ENCODE measurements at places on chromosomes 5 and 9.
A peak's percentile ranks its signal among the peaks of the same experiment; 100 is the strongest.

GRCh38 chr5:53262348-53262970 is 152.9 kb upstream of the MOCS2 start:
- no peak overlapping the region for H3K4me3 ChIP-seq
- no peak overlapping the region for H3K27ac ChIP-seq
- DNase-seq, result no peak
- no peaks in the 10 kb centered on the region for H3K36me3 ChIP-seq

GRCh38 chr5:124628721-124629596 is 117.5 kb downstream of the ZNF608 start:
- no peaks in the 10 kb centered on the region for H3K4me1 ChIP-seq
- DNase-seq, result no peak
- no peak overlapping the region for H3K27ac ChIP-seq
- H3K27me3 ChIP-seq, result no peaks in the 10 kb centered on the region
- H3K36me3 ChIP-seq, result no peaks in the 10 kb centered on the region

DNA sequence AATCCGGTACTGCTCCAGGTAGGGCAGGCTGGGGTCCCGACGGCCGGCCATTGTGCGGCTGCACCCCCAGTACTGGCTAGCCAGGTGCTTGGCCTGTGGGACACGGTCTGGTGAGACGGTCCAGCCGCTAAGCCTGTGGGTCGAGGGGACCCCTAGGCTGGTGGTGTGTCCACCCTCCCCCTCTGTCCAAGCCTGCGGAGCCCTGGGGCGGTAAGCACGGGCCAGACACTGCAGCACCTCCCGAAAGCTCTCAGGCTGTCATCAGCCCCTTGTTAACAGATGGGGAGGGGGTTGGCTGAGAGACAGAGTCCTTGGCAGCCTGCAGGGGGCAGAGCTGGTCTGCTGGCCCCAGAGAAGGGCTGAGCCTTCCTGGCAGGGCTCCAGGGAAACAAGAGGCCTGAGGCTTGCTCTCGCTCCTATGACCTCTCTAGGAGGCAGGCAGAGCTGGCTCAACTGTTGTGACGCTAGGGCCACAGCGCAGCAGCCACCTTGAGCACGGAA is 11.8 kb upstream of the MRNIP start:
- DNase-seq, result peak; percentile 17
- peaks cover 27% of the 10 kb centered on the region for H3K36me3 ChIP-seq
- H3K27me3 ChIP-seq, result no peaks in the 10 kb centered on the region
- no peaks in the 10 kb centered on the region for H3K4me1 ChIP-seq
- no peak overlapping the region for H3K27ac ChIP-seq
- no peak overlapping the region for H3K4me3 ChIP-seq

GRCh38 chr5:61933787-61934626 is 372.0 kb upstream of the KIF2A start:
- no peaks in the 10 kb centered on the region for H3K36me3 ChIP-seq
- H3K27ac ChIP-seq, result no peak overlapping the region
- DNase-seq, result no peak
- H3K27me3 ChIP-seq, result no peaks in the 10 kb centered on the region

GRCh38 chr9:109556061-109556460 is 58.0 kb upstream of the PTPN3 start:
- H3K4me1 ChIP-seq, result no peaks in the 10 kb centered on the region
- H3K27ac ChIP-seq, result no peak overlapping the region
- H3K27me3 ChIP-seq, result peaks cover 2% of the 10 kb centered on the region
- no peaks in the 10 kb centered on the region for H3K36me3 ChIP-seq
- H3K4me3 ChIP-seq, result no peak overlapping the region

DNA sequence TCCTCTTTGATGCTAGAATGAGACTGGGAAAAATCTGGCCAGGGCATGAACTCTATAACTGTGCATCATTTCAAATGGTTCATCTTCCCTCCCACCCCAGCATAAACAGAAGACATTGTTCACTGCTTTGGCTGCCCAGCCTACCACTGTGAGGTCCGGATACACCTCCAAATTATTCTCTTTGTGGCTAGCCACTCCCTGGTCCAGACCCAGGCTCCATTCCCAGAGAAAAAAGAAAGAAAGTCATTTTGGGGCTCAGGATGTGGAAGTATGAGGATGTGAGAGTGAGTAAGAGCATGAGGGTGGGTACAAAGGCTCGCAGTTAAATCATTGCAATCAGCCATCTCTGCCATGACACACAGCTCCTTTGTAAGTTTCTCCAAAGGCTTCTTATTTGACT is 559.2 kb downstream of the PSAT1 start:
- H3K4me1 ChIP-seq, result no peaks in the 10 kb centered on the region
- H3K4me3 ChIP-seq, result no peak overlapping the region
- H3K27ac ChIP-seq, result no peak overlapping the region
- no peaks in the 10 kb centered on the region for H3K36me3 ChIP-seq
- no peaks in the 10 kb centered on the region for H3K27me3 ChIP-seq

GRCh38 chr5:15105799-15106393 is 234.3 kb upstream of the ANKH start:
- peaks cover 3% of the 10 kb centered on the region for H3K4me1 ChIP-seq
- H3K27me3 ChIP-seq, result no peaks in the 10 kb centered on the region
- no peaks in the 10 kb centered on the region for H3K36me3 ChIP-seq
- no peak for DNase-seq

GRCh38 chr5:143395638-143396352 is 7.7 kb downstream of the NR3C1 start:
- H3K4me3 ChIP-seq, result peak overlapping the region; percentile 98
- no peak overlapping the region for H3K27ac ChIP-seq
- peaks cover 90% of the 10 kb centered on the region for H3K4me1 ChIP-seq
- peaks cover 17% of the 10 kb centered on the region for H3K36me3 ChIP-seq
- no peak for DNase-seq
- H3K27me3 ChIP-seq, result no peaks in the 10 kb centered on the region

DNA sequence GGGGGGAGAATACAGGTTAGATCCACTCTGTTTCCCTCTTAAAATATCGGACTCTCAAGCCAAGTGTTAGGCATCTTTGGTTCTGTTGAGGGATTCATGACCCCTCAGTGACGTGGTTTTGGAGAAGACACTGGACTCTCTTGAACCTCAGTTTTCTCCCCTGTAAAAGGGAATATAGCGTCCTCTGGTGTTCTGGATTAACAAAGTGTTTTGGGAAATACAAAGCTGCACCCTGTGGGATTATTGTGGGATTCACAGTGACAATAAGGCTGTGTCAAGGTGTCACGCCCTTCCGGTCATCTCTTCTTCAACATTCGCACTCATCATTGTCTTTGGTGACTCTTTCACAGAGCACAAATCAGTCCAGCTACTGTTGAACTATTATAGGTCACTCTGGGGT is 139.0 kb downstream of the IRX1 start:
- H3K27ac ChIP-seq, result no peak overlapping the region
- no peaks in the 10 kb centered on the region for H3K4me1 ChIP-seq
- H3K36me3 ChIP-seq, result no peaks in the 10 kb centered on the region
- H3K4me3 ChIP-seq, result no peak overlapping the region
- DNase-seq, result no peak

- no peaks in the 10 kb centered on the region for H3K36me3 ChIP-seq
- no peak for DNase-seq
- no peaks in the 10 kb centered on the region for H3K27me3 ChIP-seq
- no peak overlapping the region for H3K27ac ChIP-seq
- H3K4me3 ChIP-seq, result no peak overlapping the region
Observed at GRCh38 chr5:97383996-97384395, 200.9 kb upstream of the RIOK2 start.

GRCh38 chr5:178438796-178439195 is 151.4 kb downstream of the COL23A1 start:
- no peak for DNase-seq
- H3K27me3 ChIP-seq, result no peaks in the 10 kb centered on the region
- no peaks in the 10 kb centered on the region for H3K4me1 ChIP-seq
- H3K4me3 ChIP-seq, result no peak overlapping the region
- H3K36me3 ChIP-seq, result no peaks in the 10 kb centered on the region

- H3K27ac ChIP-seq, result no peak overlapping the region
- no peaks in the 10 kb centered on the region for H3K27me3 ChIP-seq
- H3K36me3 ChIP-seq, result no peaks in the 10 kb centered on the region
- H3K4me1 ChIP-seq, result peaks cover 6% of the 10 kb centered on the region
- H3K4me3 ChIP-seq, result peak overlapping the region; percentile 26
Observed at GRCh38 chr5:10607023-10607665, 43.3 kb downstream of the ANKRD33B start.
